ENCODE measurements at places on chromosomes 4 and X.

DNA sequence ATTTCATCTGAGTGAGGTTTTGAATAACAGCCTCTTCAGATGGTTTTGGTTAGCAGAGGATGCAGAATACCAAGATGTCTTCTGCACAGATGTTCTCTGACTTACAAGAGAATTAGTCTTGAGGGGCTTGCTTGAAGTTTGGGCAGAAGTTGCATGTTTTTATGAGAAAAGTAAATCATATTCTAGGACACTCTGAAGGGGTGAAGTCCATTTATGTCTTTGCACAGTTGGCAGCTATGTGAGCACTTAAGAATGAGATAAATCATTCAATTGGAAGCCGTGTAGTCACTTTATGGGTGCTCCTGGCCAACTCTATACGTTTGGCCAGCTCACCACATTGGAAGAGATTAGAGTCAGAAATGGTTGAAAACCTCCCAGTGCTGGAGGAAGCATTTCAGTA lies 252.7 kb upstream of the KCNIP4 start:
- no peak for DNase-seq

GRCh38 chrX:111411983-111412382 lies at the start of gene DCX:
Gene DCX, minus strand, starts transcription at chrX:111412192. Its CDS starts 1,794 bp downstream, at chrX:111410398.
- no peak for DNase-seq

DNA sequence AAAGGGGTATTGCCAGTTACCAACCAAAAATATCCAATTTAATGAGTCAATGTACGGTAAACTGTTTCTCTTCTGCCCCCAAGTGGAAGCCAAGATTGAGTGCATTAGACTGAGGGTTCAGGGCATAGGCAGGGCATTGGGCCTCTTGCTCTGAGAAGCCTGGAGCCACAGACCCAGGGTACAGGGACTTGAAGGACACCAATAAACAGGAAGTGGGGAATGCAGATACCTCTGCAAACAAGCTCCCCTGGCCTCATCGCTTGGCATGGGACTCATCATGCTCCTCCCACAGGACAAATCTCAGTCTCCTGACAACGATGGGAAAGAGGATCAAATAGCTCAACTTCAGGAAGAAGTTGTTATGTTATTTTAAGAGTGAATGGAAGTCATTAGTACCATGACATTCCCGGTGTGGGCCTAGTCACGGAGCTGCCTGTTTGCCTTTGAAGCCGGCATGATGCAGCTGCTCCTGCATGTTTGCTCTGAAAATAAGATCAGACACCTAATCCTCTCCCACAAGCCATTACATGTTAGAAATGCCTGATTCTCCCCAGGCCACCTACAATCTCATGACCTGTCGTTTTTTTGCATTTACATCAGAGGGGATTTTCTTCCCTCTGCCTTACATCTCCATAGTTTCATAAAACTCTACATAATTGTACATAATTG lies 224.2 kb downstream of the RCHY1 start:
- DNase-seq, result no peak

DNA sequence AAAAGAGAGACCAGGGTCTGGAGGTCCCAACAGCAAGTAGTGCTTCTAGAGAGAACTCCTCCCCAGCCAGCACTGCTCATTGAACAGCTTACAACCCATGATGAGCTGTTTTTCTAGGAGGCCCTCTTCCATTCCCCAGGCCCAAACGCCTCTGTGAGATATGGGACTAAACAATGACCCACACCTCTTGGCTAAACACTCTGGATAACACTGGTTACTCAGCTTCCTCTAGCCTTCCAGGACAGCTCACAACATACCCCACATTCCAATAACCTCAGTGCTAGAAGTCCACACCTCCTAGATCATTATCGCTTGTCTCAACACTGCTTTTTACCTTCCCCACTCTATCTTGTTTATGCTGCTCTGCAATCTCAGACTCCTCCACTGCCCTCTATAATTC lies 35.4 kb upstream of the PGRMC2 start:
- peak; percentile 54 for DNase-seq

- DNase-seq, result no peak
Observed at GRCh38 chrX:143664302-143664701, 28.4 kb upstream of the SLITRK4 start.

DNA sequence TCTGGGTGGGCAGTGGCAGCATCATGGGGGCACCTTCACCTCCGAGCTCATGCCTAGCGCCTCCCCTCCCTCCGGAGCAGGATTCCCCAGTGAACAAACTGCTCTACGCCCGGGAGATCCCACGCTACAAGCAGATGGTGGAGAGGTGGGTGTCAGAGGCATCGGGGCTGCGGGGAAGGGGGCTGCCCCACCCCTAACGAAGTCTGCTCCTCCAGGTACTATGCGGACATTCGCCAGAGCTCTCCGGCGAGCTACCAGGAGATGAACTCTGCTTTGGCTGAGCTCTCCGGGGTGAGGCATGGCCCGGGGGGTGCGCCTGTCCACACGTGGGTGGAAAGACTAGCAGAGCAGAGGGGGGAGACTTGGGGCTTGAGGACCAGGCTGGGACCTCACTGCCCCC lies 2.7 kb upstream of the SRPK3 start:
- DNase-seq, result no peak

DNA sequence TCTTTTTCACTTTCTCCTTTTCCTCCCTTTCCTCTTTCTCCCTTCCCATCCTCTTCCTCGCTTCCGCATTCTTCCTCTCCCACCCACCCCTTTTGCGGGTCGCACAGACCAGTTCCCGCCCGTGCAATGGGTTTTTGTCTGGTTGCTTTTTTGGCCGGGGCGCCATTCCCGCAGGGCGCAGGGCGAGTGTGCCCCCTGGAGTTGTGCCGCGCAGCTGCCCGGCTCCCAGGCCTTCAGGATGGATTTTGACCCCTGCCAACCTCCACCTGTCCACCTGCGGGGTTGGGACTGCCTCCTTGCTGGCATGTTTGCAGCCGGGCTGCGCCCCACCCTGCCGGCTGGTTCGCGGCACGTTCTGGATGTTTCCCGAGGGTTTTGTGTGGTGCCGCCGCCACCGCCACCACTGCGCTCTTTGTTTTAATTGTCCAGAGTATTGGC lies 578 bp upstream of the SEL1L3 start:
- DNase-seq, result no peak

DNA sequence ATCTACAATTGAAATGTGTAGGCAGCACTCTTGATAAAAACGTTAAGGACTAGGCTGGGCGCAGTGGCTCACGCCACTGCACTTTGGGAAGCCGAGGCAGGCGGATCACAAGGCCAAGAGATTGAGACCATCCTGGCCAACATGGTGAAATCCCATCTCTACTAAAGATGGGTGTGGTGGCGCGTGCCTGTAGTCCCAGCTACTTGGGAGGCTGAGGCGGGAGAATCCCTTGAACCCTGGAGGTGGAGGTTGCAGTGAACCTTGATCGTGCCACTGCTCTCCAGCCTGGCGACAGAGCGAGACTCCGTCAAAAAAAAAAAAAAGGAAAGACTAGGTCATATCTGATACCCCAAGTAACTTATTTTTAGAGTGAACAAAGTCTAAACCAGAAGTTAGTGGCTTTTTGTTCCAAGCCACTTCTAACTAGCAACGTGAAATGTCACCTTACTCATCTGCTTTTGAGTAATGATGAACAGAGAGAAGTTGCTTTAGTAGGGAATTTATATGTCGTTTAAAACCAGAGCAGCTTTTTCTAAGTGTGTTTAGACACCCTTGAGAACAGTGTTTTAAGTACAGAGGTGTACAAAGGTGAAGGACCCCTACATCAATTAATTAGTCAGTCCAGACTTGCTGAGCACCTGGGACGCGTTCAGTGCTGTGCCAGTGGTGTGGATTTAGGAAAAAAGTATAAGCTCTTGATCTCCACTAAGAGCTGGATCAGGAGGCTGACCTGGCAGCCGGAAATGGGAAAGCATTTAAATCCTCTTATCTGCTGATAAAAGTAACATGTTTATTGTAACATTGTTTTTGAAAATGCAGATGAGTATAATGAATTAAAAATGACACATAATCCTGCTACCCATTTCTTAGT lies 23.5 kb downstream of the SPRY1 start:
- no peak for DNase-seq

DNA sequence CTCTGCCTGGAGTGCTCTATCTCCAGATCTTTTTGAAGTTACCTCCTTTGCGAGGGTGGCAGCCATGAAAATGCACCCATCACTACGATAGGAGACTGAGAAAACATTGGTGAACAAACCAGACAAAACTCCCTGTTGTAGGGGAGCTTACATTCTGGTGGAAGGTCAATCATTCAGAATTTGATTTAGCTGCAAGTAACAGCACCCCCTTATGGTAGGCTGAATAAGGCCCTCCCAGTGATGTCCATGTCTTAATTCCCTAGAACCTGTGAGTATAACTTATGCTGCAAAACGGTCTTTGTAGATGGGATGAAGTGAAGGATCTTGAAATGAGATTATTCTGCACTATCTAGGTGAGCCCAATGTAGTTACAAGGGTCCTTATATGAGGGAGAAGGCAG lies 5.6 kb upstream of the TEC start:
- DNase-seq, result no peak

- no peak for DNase-seq
Observed at GRCh38 chrX:96841325-96841724, 42.4 kb upstream of the RPA4 start.

DNA sequence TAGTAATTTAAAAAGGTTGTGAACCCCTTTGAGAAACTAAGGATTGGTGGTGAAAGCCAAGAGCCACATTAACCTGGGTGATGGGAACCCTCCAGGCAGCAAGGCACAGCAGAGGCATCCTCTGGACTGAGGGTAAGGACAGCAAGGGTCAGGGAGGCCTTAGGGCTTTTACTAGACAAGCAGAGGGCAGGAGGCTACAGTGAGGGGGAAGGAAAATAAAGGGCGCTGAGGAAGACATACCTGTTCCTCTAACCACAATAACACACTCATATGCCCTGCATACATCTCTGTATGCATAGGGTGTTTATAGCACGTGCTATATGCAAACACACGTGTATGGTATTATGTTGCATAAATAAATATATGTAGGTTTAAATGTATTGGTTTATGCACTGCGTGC lies 18.7 kb downstream of the GPM6B start:
- DNase-seq, result no peak

DNA sequence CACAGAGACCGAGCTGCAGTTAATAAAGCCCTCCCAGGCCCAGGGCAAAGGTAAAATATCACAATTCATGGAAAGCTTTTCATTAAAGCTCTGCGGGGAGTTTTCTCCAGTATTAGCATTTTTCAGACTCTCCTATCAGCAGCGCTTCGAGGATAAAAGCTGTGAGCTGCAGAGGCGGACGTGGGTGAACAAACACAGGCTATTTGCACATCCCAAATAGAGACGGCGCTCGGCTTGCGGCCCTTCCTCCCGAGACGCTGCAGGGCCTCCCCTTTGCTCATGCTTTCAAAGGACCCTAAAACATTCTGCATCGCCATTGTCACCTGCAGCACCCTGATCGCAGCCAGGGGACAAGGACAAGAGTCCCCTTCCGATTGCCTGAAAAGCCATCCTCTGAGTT lies 97.3 kb downstream of the SORCS2 start:
- no peak for DNase-seq

DNA sequence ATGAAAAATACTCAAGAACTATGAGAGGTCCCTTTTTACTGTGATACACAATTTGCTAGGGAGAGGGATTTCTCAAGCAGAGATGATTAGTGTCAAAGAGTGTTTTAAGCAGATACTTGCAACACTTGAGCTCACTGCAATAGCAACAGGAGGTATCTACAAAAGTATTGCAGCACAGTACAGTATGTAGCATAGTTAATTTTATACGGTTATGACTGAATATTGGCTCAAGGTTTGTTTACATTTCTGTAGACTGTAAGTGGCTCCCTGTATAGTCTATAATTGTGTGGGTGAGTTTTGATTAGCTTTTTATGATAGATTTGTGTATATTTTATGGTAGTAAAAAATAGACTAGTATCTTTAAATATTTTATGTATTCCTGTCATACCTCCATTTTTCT lies 1177.2 kb downstream of the TECRL start:
- DNase-seq, result no peak

- no peak for DNase-seq
Observed at GRCh38 chrX:146454363-146454762, 355.2 kb upstream of the CXorf51B start.

- DNase-seq, result no peak
Observed at GRCh38 chr4:183658362-183659028, 490 bp downstream of the RWDD4 start.

DNA sequence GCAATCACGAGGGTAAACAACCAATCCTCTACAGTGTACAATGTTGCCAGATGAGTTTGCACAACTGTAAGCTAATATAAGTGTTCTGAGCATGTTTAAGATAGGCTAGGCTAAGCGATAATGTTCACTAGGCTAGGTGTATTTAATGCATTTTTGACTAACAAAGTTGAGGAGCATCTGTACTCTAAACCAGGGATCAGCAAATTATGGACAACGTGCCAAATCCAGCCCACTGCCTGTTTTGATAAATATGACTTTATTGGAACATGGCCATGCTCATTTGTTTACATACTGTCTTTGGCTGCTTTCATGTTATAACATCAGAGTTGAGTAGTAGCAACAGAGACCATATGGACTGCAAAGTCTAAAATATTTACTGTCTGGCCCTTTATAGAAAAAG lies 46.3 kb upstream of the ARHGEF6 start:
- no peak for DNase-seq

GRCh38 chr4:178632415-178632814 lies 1190.2 kb upstream of the AGA start:
- DNase-seq, result no peak

- no peak for DNase-seq
Observed at GRCh38 chr4:7941111-7941964, 1.7 kb upstream of the AFAP1 start.

- no peak for DNase-seq
Observed at GRCh38 chr4:165111906-165112367, 723 bp downstream of the TMEM192 start.

GRCh38 chr4:121819216-121819965 lies 4.3 kb downstream of the CCNA2 start:
- DNase-seq, result no peak

DNA sequence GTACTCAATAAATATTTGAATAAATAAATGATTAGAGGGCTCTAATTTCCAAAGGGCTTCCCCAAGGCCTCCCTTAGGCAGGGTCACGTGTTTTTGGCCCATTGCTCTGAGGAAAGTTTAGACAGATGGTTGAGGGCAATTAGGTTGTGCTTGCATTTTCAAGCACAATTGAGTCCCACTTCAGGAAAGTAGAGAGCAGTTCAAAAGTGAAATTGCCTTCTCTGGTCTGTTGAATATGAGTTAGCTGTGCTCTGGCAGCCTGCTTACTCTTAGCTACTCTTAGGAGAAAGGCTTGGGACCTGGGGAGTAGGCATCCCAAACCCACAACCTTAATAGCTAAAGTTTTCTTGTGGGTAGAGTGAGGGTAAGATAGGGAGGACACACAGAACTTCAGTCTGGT lies 9.0 kb upstream of the DRP2 start:
- no peak for DNase-seq

DNA sequence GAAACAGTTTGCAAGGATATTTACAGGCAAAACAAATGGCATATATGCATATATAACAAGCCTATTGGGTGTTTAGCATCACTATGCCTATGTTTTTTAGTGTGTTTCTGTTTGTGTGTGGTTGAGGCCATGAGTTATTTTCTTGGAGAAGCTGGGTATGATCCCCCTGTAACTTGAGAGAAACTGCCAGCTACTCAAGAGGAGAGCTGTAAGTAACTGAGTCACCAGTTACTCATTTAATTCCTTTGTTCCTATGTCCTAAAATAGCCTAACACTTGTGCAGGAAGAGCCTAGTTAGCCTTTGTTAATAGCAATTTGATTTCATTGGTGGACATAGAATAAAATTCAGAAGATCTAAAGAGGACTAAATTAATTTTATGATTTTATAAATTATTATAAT lies 79.1 kb downstream of the PWWP3B start:
- no peak for DNase-seq

GRCh38 chr4:98290511-98290910 lies 29.3 kb downstream of the RAP1GDS1 start:
- DNase-seq, result no peak

Data from Panc1 (cell line).